Activated CD8-positive, alpha-beta memory T cell treated with anti-CD3 and anti-CD28 coated beads, Interleukin-2, amount 10 ng/mL, durations not matched to agents 7 days and 5 days (primary cell): ENCODE measurements at places on chromosomes 1 and 21. TPM values are rescaled to one million over a fixed set of nuclear protein-coding genes. Genes with fewer than 3 reads are reported as not detected.
A peak's percentile ranks its signal among the peaks of the same experiment; 100 is the strongest.

Gene TNFRSF1B
- 294 TPM for total RNA-seq

Gene TPTE
- total RNA-seq = not detected

Gene ARHGEF11
- total RNA-seq = 6.1 TPM

Gene TMEM9
- total RNA-seq = 14.6 TPM

Gene RNU1-3
- total RNA-seq = 3,744 TPM

- DNase-seq = peak; percentile 69
- H3K27me3 ChIP-seq = no peaks in the 10 kb centered on the region
- no peak overlapping the region for H3K4me3 ChIP-seq
- no peak overlapping the region for H3K27ac ChIP-seq
Measured at GRCh38 chr1:154419620-154420571, 14.8 kb downstream of the IL6R start.

- no peak overlapping the region for H3K4me3 ChIP-seq
- H3K27ac ChIP-seq = no peak overlapping the region
- DNase-seq = no peak
- H3K4me1 ChIP-seq = peaks cover 5% of the 10 kb centered on the region
- H3K27me3 ChIP-seq = no peaks in the 10 kb centered on the region
Measured at GRCh38 chr1:46183079-46183847, 7.0 kb upstream of the P3R3URF start.

GRCh38 chr1:234955107-234955731 lies 173.4 kb downstream of the TOMM20 start:
- peaks cover 6% of the 10 kb centered on the region for H3K36me3 ChIP-seq
- H3K4me1 ChIP-seq = peaks cover 45% of the 10 kb centered on the region
- H3K27me3 ChIP-seq = no peaks in the 10 kb centered on the region
- DNase-seq = no peak
- H3K27ac ChIP-seq = peak overlapping the region; percentile 81

GRCh38 chr1:178964469-178965330 lies 61.0 kb upstream of the FAM20B start:
- H3K27ac ChIP-seq = no peak overlapping the region
- DNase-seq = no peak
- H3K36me3 ChIP-seq = no peaks in the 10 kb centered on the region
- no peak overlapping the region for H3K4me3 ChIP-seq
- no peaks in the 10 kb centered on the region for H3K4me1 ChIP-seq
- peaks cover 3% of the 10 kb centered on the region for H3K27me3 ChIP-seq
